ENCODE measurements at places on chromosomes 12 and 14.

DNA sequence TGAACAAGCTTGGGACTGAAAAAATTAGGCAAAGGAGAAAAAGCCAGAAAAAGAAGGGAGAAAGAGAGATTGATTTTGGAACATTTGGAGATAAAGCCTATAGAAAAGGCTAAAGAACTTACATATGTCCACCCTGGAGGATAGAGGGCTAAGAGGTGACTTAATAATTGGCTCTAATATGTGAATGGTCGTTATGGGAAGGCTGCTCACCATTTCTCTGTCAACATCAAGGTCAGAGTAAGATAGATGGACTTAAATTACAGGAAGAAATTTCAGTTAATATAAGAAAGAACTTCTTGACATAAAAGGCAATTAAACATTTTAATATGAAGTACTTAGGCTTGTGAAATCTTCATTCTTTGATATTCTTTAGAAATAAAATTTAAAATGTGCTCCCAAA lies 238.6 kb downstream of the TRHDE start:
- no peak for DNase-seq

DNA sequence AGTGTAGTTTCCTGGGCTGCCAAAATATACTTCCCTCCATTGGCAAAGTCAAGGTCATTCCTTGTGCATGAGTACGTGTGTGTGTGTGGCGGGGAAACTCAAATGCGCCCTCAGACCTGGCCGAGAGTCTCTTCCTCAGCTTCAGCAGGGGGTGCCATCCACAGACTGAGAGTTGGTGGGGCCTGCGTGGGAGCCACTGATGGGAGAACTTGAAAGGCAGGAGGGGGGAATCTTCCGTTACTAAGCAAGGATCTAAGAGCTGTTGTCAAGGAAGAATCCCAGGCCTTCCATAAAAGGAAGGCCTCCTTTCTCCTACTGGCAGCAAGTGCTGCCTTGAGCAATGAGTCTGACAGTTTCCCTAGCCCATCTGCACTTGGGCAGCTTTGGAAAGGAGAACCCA lies 274.9 kb downstream of the EMP1 start:
- DNase-seq = no peak

GRCh38 chr12:123050913-123051312 lies 70.4 kb downstream of the ARL6IP4 start:
- DNase-seq = no peak

- no peak for DNase-seq
These were observed 136.2 kb downstream of the MED13L start for GRCh38 chr12:116141110-116141832.

- DNase-seq = no peak
These were observed 42.2 kb downstream of the EP400 start for GRCh38 chr12:131991816-131992430.

DNA sequence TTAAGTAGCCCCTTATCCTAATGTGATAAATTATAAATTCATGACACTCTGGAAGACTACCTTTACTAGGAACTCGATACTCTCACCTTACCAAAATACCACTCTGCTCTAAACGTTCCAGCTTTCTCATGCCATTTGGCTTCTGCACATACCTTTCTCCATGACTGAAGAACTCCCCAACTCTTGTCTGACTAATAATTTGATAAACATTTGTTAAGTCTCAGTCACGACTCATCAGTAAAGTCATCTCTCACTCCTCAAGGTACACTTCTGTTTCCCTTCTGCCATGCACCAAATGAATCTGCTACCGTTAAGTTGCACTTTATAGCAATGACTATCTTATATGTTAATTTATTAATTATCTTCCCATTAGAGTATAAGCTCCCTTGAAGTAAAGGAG lies 498.3 kb upstream of the NOVA1 start:
- DNase-seq = no peak
